ENCODE measurements at places on chromosomes 3 and 15.

DNA sequence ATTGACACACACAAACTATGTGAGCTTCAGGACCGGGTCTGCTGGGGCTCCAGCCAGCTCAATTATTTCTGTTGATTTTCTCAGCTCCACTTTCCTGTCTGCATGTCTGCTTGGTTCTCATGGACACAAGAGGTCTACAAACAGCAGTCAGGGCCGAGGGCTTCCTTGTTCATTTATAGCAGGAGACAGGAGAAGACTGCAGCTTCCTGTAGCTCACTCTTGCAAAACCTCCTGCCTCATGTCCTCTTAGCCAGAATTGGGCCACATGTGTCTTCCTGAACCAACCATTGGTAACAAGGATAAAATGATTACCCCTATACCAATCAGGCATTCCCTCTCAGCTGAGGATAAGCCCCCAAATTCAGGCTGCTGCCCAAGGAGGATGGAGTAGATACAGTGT is 182.8 kb downstream of the TLE3 start:
- no peak for DNase-seq

DNA sequence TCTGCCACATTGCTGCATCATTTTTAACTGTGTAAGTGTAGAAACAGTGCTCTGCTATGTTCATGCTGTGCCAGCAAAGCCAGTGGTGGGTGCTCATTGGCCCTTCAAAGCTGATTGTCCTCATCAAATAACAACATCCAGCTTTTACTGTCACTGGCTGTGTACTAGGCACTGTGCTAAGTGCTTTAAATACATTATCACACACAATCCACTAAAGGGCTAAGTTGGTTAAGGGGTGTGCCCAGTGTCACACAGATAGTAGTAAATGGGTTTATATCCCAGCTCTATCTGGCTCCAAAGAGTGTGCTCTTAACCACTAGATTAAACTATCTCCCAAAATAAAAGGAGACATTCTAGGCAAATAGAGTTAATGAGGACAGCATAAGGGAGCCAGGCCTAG is 7.7 kb downstream of the TUBGCP4 start:
- no peak for DNase-seq

- no peak for DNase-seq
Measured at GRCh38 chr15:38300395-38300794, 47.8 kb downstream of the SPRED1 start.

DNA sequence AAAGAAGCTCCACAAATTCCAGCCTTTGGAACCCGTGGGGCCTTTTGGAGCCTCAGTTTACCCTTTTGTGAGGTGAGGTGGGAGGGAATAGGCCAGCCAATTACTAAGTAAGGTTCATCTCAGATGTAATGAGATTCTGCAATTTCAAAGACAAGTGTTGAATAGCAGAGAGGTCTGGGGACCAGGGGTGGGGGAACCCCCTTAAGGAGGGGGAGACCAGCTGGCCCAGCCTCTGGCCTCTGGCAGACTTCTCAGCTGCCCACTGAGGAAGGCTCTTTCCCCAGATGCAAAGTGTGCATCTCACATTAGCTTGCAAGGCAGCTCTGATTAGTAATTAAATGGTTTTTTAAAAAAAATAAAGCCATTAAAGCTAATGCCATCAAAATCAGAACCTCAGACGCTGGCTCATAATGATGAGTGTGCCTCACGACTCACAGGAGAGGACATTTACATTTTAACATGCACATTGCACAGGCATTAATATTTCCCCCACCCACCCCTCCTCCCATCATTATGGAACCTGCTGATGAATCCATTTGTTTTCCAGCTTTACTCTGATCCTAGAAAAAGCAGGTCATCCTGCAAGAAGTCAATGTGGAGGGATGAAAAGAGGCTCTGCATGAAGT is 176.7 kb upstream of the TLE3 start:
- DNase-seq: no peak

GRCh38 chr3:118966700-118967099 is 67.9 kb downstream of the IGSF11 start:
- no peak for DNase-seq

- no peak for DNase-seq
Measured at GRCh38 chr3:171561596-171562323, 101.6 kb upstream of the TNIK start.

GRCh38 chr3:44968447-44968858 is 7.5 kb downstream of the ZDHHC3 start:
- DNase-seq: no peak

GRCh38 chr3:10232137-10232536 is 16.1 kb upstream of the TATDN2 start:
- no peak for DNase-seq

DNA sequence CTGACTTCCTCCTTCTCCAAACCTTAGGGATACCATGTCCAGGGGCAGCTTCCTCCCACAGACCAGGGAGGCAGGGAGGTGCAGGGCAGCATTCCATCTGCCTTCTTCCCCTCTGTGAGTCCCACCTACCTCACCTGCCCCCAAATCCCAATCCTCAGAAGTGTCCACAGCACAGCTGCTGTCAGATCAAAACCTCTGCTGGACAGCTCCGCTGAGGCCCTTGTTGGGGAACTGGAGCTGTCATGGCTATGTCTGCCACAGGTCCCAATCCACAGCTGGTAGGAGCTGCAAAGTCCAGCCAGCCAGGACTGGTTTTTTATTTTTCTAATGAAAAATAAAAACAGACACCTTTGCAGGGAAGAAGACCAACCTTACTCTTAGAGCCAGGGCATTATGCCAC is 40.7 kb upstream of the TBC1D21 start:
- DNase-seq: no peak

- DNase-seq: no peak
Measured at GRCh38 chr3:14744556-14744955, 69.6 kb downstream of the C3orf20 start.

DNA sequence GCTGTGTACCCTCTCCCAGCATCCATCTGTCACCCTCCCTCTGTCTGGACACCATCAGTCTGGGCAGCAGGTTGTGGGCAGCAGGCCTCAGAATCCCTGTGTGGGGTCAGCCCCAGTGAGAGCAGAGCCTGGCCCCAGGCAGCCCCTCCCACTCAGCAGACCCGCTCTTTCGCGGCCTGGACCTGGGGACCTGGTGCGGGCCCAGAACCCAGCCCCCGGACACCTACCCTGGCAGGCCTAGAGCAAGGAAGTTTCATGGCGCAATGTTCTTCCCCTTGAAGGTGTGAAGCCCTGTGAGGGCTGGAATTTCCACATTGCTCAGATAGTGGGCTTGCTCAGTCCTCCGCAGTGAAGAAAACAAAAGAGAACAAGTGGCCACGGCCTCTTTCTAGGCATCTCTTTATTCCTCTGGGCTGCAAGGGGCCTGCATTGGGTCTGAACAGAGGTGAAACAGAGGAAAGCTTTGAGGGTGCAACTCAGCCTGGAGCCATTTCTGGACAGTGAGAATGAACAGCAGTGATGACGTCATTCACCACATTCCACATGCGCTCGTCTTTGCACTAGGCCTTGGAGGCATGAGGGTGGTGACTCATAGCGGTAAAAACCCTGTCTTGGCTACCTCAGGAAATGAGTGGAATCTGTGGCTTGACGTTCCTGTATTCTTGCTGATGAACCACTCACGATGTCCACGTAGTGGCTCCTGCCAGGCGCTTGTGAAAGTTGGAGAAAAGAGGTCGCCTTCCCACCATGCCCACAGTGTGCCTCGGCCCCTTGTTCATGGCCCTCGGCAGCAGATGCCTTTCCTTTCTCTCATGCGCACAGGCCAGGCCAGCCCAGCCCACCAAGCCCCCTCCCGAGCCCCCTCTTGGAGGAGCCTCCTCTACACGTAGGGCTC is 66.1 kb downstream of the SLC30A4 start:
- no peak for DNase-seq

DNA sequence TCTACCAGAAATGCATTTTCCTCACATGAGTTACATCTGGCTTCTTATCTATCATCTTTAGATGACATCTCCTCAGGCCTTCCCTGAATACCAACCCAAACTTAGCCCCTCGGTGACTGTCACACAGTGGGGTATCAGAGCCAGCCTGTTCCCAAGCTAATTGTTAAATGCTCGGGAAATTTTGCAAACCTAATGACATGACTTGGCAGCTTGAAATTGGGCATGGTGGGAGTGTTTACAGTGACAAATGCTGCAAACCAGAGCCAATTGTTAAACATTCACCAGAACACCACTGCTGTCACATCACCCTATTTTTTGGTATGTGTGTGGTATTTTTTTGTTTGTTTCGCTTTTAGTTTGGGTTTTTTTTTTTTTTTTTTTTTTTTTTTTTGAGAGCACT is 130.8 kb downstream of the HCN4 start:
- no peak for DNase-seq

DNA sequence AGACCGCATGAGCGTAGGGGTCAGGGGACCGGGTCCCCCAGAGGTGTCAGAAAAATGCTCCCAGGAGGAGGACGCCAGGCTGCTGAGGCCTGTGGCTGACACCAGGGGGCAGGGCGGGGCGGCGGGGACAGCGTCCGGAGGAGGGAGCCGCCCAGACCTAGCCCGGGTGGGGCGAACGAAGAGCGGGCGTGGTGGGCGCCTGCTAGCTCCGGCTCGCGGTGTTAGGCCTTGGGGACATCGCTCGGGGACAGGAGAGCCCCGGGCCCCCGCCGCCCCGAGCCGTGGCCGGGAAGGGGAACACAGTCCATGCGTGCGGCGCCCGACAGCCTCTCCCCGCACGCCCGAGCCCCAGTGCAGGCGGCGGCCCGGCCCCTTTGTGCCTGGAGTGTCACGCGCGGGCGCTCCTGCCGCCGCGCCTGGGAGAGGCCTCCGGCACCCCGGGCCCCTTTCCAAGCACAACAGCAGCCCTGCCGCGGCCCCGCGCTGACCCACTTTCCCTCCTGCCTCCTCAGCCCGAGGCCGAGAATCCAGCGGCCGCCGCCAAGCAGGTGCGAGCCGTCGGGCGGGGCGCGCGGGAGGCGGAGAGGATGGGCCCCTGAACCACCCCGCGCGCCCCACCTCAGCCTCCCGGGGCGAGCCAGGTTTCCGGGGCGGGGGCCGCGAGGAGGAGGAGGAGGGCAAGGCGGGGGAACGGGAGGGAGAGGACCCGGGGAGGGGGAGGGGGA is 111.0 kb upstream of the KLF13 start:
- DNase-seq: peak; percentile 52

DNA sequence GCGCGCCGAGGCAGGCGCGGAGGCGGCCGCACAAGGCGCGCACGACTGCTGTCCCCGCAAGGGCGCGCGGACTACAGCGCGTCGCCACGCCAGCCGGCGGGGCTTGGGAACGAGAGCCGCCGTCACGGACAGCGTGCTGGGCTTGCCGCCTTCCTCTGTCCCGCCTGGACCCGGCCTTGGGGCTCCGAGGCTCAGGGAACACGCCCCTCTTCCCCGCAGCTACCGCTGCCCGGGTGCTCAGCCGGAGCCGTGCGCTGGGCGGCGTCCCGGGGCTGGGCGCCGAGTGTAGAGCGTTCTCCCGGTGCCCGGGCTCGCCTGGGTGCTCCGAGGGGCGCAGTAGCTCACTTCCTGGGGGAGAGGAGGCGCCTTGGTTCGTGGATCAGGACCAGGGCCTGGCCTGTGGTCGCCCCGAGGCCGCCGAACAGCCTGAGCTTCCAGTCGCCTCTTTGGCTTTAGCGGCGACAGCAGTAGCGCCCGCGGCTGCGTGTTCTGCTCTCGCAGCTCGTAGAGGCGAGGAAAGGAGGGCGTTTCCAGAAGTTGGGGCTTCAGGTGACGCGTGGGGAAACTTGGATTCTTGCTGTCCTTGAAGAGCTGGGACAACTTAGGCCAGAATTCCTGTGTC is 226.7 kb upstream of the C2CD4B start:
- no peak for DNase-seq

- no peak for DNase-seq
Measured at GRCh38 chr3:108125153-108125543, 34.3 kb upstream of the CD47 start.
